Stimulated activated CD4-positive, alpha-beta T cell treated with anti-CD3 and anti-CD28 coated beads, Interleukin-1b, Interleukin-23, amount 100 ng/mL, for 1 hour (primary cell): ENCODE measurements at places on chromosomes 12 and 14.

GRCh38 chr12:6768990-6769389 lies 2.8 kb downstream of the PTMS start:
- DNase-seq: no peak

GRCh38 chr12:85322715-85323114 lies 42.7 kb downstream of the ALX1 start:
- no peak for DNase-seq

GRCh38 chr14:26596543-26597061 lies 1.2 kb downstream of the NOVA1 start:
- DNase-seq: no peak

- DNase-seq: no peak
Observed at GRCh38 chr12:104933128-104933527, 25.0 kb downstream of the SLC41A2 start.

- no peak for DNase-seq
Observed at GRCh38 chr14:68906439-68906838, 72.7 kb downstream of the ACTN1 start.

- no peak for DNase-seq
Observed at GRCh38 chr14:96297000-96297399, 41.0 kb downstream of the BDKRB1 start.

DNA sequence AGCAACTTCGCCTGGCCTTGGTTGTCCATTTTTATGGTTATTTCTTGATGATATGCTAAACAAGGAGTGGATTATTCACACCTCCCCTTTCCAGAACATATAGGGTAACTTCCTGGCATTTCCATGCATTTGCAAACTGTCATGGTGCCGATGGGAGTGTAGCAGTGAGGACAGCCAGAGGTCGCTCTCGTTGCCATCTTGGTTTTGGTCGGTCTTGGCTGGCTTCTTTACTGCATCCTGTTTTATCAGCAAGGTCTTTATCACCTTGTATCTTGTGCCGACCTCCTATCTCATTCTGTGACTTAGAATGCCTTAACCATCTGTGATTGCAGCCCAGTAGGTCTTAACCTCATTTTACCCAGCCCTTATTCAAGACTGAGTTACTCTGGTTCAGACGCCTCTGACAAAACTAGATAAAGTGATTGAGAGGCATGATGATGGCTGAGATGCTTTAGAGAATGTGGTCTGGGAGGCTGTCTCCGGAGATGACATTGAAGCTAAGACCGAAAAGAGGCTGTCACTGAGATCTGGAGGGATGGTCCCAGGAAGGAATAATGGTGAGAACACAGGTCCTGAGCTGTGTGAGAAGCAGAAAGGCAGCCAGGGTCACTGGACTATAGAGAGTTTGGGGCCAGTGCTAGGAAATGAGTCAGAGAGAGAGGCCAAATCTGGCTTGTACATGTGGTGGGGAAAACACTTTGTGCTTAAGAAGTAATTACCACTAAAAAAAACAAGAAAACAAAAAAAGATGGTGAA lies 2.9 kb downstream of the GLT1D1 start:
- no peak for DNase-seq
